ENCODE measurements at places on chromosomes 7 and 10. TPM values are rescaled to one million over a fixed set of nuclear protein-coding genes. Genes with fewer than 3 reads are reported as not detected.

The TBX20 gene
- not detected for total RNA-seq

The PIK3AP1 gene
- total RNA-seq = 0.12 TPM

The NYAP1 gene
- 1.2 TPM for total RNA-seq

The EPC1 gene
- 22.0 TPM for total RNA-seq

The AKR1D1 gene
- total RNA-seq = not detected

Measured in uterine smooth muscle cell (primary cell).